Astrocyte of the spinal cord (primary cell): ENCODE measurements at places on chromosomes 1 and 21.
A peak's percentile ranks its signal among the peaks of the same experiment; 100 is the strongest.

- no peak for DNase-seq
These were observed 9.2 kb downstream of the RPS6KA1 start for GRCh38 chr1:26538480-26539412.

- no peak for DNase-seq
These were observed 13.8 kb downstream of the CASZ1 start for GRCh38 chr1:10782491-10783244.

DNA sequence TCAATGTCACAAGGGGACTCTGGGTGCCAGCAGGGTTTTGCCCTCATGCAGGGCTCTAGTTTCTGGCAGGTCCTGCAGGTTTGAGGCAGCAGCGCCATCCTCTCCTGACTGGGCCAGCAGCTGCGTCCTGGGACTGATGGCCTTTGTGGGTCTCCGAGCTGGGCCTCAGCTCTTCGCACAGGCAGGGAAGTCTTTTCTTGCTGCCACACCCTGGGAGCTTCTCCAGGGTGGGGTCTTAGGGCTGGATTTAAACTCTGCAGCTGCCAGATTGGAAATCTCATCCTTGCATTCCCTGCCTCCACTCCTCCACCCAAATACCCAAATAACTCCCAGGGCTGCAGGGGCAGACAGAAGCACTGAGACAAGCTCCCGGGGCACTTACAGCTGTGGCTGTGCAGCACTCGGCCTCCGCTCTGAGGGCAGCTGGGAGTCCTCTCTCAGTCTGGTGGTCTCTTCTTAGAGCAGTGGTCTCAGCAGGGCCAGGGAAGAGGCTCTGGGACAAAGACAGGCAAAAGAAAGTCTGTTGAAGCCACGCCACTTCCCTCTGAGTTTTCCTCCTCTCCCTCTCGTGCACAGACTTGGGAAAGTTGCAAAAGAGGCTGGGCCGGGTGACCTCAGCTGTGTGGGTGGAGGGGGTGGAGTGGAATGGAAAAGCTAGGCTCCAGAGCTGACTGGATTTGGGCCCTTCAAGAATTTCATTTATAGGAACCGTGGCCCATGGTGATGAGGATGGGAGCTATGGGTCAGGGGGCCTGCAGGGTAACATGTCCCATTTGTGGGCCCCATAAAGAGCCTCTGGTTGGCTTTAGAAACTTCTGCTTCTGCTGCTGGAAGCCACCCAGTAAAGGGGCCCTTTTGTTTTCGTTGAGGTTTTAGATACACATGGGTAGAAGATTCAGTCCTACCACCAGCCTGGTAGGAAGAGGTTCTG, at the start of gene RAB7B:
TSS of gene RAB7B (minus strand) at position 525 of the 931 bp plus-strand sequence. CDS start 9,260 bp downstream, outside the sequence.
- DNase-seq = peak; percentile 59

GRCh38 chr1:245983294-245983967, 523.6 kb downstream of the SMYD3 start:
- no peak for DNase-seq

DNA sequence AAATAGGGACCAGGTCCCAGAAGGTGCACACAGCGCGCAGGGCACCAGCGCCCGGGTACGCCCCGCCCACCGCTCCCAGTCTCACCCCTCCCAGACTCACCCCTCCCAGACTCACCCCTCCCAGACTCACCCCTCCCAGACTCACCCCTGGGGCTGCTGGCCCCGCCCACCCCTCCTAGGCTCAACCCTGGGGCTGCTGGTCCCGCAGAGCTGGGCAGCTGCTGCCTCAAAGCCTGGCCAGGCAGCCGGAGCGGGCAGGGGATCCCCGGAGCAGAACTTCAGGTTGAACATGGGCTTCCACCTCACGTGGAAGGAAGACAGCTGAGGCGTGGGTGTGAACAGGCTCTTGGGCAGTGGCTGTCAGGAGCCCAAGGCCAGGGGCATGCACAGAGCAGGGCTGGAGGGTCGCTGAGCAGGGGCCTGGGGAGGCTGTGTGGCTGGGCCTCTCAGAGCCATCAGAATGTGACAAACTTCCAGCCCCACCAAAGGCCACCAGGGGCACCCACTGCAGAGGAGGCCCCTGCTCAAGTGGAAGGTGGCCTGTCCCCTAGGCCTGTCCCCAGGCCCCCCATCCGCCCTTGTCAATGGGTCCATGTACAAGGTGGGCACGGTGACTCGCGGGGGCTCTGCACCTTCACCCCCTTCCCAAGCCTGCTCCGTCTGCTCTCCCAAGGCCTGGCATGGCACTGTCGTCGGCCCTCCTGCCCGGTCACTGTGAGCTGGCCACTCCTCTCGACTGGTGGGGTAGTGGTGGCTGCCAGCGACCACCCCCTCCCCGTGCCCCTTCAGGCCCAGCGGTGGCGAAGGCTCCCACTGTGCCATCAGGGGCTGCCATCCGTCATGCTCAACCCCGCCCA, 20.4 kb upstream of the SUMO3 start:
- no peak for DNase-seq

GRCh38 chr21:44946254-44947041, 6.6 kb downstream of the SLX9 start:
- no peak for DNase-seq
